Stimulated activated CD4-positive, alpha-beta T cell treated with anti-CD3 and anti-CD28 coated beads, Interleukin-15, amount 100 ng/mL, for 1 hour (primary cell): ENCODE measurements at places on chromosomes 5 and 9.

DNA sequence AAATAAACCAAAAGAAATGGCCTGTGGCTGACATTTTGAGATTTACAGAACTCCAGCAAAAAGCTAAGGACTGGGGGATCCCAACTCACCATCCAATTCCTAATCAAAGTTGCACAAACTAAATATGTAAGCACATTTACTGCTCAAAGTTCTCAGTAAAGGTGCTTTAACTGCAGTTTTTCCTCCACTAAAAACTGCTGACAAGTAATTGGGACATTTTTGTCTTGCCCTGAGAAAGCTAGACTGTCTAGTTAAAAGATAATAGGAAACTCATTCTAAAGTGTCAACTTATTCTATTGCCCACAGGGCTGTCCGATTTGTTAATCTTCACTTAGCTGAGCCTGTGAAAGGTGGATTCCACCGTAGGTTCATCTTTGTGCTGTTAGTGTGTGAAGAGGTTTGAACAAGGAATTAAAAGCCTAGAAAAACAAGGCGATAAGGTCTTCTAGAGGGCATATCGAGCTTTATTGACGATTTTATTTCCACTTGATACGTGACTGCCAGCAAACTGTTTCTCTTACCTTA lies 1.0 kb downstream of the DOCK8 start:
- no peak for DNase-seq

- no peak for DNase-seq
Observed at GRCh38 chr5:169048181-169049125, 252.5 kb downstream of the SLIT3 start.

DNA sequence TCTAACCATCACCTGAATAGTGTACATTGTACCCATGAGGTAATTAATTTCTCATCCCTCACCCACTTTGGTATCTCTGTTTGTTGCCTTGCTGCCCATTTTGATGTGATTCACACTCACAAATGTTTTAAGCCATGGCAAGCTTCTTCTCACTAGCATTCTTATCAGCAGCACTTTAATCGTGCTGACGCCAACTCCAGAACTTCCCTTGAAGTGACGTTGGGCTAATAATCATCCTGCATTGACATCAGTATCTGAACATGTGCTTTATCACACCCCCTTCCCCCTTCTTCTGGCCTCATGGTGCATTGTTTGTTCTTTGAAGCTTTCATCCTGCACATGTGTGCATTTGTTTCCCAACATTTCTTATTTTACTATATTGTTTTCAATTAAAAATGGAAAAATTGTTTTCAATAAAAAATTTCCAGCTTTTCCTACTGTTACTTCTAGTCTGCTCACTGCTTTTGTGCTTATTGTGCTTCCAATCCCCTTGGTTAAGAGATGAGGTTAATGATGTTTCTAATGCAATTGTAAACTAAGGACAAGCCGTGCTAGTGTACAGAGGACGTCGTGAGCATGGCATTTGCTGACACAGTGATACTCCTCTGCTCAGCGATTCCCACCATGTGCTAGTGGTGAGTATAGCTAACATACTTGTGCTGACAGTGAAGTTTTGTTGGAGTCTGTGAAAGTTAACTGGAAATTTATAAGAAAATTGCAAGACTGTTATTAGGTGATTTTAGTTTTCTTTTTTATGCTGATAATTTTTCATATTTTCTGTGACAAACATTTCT lies 238.5 kb downstream of the KDM4C start:
- no peak for DNase-seq

- no peak for DNase-seq
Observed at GRCh38 chr9:104448036-104448435, 56.0 kb upstream of the OR13F1 start.
